ENCODE measurements at places on chromosomes 3 and 15.

- DNase-seq, result no peak
Observed at GRCh38 chr3:64321747-64322146, 96.5 kb upstream of the PRICKLE2 start.

- DNase-seq, result no peak
Observed at GRCh38 chr15:82810061-82810889, 847 bp downstream of the WHAMM start.

GRCh38 chr15:67049351-67050044 is 15.9 kb upstream of the SMAD3 start:
- no peak for DNase-seq

GRCh38 chr3:104646196-104646595 is 720.5 kb upstream of the ALCAM start:
- no peak for DNase-seq

- no peak for DNase-seq
Observed at GRCh38 chr3:152941859-152942258, 106.9 kb downstream of the P2RY1 start.

- DNase-seq, result no peak
Observed at GRCh38 chr3:111318289-111318688, 223.7 kb upstream of the CD96 start.

- no peak for DNase-seq
Observed at GRCh38 chr3:59186725-59187124, 136.9 kb upstream of the CFAP20DC start.

- no peak for DNase-seq
Observed at GRCh38 chr3:184156522-184156955, 1.4 kb downstream of the DVL3 start.

DNA sequence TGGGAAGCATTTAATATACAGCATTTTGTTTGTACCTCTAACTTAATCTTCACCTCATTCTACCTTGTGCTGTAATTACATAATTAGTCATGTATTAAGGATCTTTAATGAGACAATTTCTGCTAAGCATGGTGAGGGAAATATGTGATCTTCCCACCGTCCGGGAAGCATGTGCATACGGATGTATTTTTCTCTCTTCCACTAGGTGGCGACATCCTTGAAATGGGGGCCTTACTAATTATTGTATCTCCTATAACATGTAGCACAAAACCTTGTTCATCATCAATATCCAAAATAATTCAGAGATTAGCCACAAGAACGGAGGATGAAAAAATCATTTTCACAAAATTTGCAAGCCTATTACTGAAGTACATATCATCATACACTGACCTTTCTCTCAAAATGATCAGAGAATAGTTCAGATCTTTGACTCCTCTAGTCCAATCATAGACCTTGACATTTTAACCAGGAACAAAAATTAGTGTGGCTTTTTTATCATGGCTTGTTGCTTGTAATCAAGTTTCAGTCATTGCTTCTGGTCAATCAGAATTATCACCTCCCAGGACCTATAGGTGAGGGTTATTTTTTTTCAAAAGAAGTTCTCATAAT is 148.9 kb upstream of the GBE1 start:
- DNase-seq, result no peak

DNA sequence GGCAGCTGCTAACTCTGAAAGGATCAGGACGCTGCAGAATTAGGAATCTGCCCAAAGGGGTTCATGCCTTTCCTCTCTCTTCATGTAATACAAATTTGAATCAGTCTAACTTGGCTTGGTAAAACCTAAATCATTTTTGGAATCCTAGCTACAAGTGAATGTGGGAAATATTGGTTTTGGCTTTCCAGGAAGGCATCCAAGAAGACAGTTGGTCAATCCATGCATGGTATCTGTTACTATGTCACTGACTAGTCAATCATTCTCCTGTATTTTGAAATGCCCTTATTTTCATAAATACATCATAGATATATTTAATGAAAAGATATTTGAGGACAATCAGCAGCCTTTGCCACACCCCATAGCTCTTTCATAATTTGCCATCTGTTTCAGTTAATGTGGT is 7.5 kb upstream of the PLS1 start:
- DNase-seq, result no peak

- DNase-seq, result no peak
Observed at GRCh38 chr15:66078196-66078928, 175.2 kb downstream of the MEGF11 start.

GRCh38 chr15:31364301-31365031 is 37.8 kb downstream of the KLF13 start:
- DNase-seq, result no peak

- no peak for DNase-seq
Observed at GRCh38 chr3:11155341-11156025, 1.2 kb downstream of the HRH1 start.

DNA sequence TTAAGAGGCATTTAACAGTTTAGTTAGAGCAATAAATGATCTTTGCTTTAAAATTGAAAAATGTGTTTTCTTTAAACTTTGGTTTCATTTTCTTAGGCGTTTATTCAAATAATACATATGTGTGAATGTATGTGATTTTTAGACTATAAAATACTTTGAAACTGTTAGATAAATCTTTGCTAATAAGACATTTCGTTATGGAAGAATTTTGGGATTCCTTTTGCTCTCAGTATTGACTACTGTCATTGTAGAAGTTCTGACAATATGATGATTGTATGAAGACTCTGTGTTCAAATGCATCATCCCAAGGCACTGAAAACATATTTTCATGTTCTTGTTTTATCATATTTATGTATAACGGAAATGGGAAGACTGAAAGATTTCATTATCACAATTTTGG is 43.8 kb upstream of the GOLGA8A start:
- no peak for DNase-seq

- no peak for DNase-seq
Observed at GRCh38 chr3:176976586-176976985, 220.7 kb downstream of the TBL1XR1 start.

- DNase-seq, result no peak
Observed at GRCh38 chr15:45630917-45631691, 3.7 kb upstream of the SQOR start.

- no peak for DNase-seq
Observed at GRCh38 chr15:27817258-27817657, 281.9 kb downstream of the OCA2 start.

DNA sequence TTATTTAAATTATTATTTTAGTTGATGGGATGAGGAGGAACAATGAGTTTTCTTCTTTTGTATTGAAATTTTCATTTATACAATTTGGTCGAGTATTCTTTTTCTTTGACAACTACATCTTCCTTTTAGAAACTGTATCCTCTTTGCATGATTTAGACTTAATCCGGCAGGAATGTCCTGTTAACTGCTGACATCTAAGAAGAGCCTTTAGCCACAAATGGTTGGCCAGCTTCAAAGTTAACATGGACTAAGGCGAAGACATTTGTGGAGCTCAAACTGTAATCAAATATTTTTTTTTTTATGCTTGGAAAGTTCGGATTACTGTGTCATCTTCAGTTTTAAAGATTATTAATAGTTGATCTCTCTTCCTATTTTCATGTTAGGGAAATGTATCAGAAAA is 43.2 kb downstream of the RIOX2 start:
- DNase-seq, result no peak

GRCh38 chr15:69990566-69991421 is 106.9 kb downstream of the TLE3 start:
- no peak for DNase-seq

GRCh38 chr3:181755959-181756358 is 44.2 kb downstream of the SOX2 start:
- DNase-seq, result no peak

GRCh38 chr3:134643150-134643675 is 7.6 kb downstream of the KY start:
- DNase-seq, result no peak

GRCh38 chr3:12750658-12751071 is 8.4 kb downstream of the TMEM40 start:
- DNase-seq, result peak; percentile 5

DNA sequence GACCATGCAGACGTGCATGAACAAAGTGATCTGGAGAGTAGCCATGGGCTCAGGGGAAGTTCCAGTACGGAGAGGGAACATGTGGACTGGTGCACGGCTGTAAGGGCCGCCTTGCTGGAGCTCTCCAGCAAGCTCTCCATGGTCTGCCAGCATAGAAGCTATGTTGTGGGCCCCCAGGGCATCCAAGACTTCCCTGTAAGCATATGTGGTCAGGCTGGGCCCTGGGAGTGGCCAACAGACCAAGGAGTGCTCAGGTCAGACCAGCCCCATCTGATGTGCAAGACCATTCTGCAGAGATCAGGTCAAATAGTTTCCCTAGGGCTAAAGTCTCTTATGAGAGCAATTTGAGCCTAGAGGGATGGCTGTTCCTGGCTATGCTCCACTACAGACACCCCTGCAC is 110.1 kb upstream of the DAZL start:
- DNase-seq, result no peak

GRCh38 chr3:142963234-142963515 is 299 bp downstream of the PAQR9 start:
- no peak for DNase-seq

GRCh38 chr3:35954413-35954812 is 315.1 kb downstream of the ARPP21 start:
- DNase-seq, result no peak

DNA sequence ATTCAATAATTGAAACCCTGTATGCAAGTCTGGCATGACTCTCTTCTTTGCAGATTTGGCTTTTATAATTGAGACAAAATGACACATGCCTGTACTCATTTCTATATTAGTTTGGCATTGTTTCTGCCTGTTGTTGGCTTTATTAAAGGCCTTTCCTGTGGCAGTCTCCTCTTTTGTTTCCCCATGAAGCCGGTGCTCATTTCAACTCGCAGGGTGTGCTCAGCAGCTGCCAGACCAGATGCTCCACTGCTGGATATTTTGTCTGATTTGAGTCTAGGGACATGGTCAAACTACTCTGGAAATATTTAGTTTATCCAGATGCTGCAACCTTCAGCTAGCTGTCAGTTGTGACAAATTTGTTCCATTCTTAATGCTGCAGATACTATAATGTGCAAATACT is 445.3 kb downstream of the NAALADL2 start:
- DNase-seq, result no peak

GRCh38 chr3:153978006-153978405 is 143.2 kb upstream of the ARHGEF26 start:
- DNase-seq, result no peak

DNA sequence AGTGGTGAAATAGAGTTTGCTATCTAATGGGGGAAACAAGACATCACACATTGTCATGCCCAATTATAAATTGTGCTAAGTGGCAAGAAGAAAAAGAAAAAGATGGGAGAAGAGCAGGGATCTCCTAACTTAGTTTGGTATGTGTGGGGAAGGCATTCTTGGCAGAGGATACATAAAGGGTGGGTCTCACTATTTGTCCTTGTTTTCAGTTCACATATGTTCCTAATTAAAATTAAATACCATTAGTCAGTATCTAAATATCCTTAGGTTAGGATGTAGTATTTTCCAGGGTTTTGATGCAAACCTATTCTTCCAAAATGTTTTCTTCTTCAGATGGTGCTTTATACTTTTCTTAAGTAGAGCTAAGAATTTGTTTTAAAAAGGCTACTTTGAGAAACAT is 173.7 kb downstream of the B3GALNT1 start:
- DNase-seq, result no peak

DNA sequence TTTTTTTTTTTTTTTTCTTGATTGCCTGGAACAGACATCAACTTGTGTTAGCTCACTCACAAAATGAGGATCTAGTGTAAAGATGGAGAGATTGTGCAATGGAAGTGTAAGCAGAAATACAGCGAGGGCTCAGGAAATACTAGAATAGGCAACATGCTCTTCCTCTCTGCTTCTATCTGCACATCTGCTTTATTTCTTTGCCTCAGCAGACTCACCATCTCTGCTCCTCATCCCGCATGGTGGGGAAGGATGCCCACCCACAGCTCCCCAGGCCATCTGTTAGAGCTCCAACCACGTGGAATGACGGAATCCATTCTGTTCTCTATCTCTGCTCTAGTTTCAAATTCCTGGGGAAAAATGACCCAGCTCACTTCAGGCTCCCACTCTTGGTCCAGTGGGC is 128.0 kb upstream of the ADAMTS9 start:
- DNase-seq, result no peak

- no peak for DNase-seq
Observed at GRCh38 chr15:85025516-85026251, 44.0 kb downstream of the PDE8A start.

DNA sequence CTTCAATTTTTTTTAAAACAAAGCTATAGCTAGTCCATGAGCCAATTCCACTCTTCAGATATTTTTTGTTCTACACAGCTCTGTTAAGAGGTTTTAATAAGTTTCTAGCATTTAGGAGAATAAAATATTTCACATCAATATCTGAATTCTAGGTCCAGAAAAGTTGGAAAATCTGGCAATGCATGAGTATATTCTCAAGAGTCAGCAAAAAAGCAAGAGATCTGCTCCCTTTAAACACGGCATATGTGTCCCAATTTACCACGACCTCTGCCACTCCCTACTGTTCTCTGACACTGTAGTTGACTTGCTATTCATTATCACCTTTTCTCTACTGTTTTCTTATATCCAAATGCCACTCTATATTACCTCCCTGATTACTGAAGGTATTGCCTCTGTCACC is 145.1 kb upstream of the TGFBR2 start:
- no peak for DNase-seq

- DNase-seq, result no peak
Observed at GRCh38 chr15:96551196-96551595, 220.7 kb downstream of the NR2F2 start.
